ENCODE measurements at places on chromosomes 2 and 18.
A peak's percentile ranks its signal among the peaks of the same experiment; 100 is the strongest.

- DNase-seq: no peak
These were observed 358.4 kb downstream of the CCDC85A start for GRCh38 chr2:56542213-56542612.

GRCh38 chr2:70964596-70965386, 13.6 kb upstream of the ANKRD53 start:
- DNase-seq: peak; percentile 53

- no peak for DNase-seq
These were observed 30.2 kb upstream of the RAB11FIP5 start for GRCh38 chr2:73142937-73143336.

GRCh38 chr18:36298126-36298741, 721 bp downstream of the FHOD3 start:
- DNase-seq: no peak

- DNase-seq: no peak
These were observed 45.7 kb upstream of the CUL3 start for GRCh38 chr2:224630659-224631550.

DNA sequence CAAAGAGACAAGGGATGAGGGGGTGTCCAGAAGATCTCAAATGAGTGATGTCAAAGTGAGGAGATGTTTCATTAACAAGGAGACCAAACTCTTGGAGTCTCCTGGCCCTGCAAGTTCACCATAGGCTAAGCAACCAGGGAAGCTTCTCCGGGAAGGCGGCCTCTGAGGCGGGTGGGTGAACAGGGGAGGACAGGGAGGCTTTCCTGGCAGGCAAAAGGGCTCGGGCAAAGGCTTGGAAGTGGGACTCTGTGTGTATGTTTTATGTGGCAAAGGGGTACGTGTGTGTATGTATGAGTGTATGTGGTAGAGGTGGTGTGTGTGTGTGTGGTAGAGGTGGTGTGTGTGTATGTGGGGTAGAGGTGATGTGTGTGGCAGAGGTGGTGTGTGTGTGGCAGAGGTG, 163.9 kb downstream of the DYSF start:
- DNase-seq: no peak

GRCh38 chr18:32893915-32894314, 121.1 kb upstream of the KLHL14 start:
- no peak for DNase-seq

- no peak for DNase-seq
These were observed 100.8 kb downstream of the OSBPL6 start for GRCh38 chr2:178295115-178295514.

DNA sequence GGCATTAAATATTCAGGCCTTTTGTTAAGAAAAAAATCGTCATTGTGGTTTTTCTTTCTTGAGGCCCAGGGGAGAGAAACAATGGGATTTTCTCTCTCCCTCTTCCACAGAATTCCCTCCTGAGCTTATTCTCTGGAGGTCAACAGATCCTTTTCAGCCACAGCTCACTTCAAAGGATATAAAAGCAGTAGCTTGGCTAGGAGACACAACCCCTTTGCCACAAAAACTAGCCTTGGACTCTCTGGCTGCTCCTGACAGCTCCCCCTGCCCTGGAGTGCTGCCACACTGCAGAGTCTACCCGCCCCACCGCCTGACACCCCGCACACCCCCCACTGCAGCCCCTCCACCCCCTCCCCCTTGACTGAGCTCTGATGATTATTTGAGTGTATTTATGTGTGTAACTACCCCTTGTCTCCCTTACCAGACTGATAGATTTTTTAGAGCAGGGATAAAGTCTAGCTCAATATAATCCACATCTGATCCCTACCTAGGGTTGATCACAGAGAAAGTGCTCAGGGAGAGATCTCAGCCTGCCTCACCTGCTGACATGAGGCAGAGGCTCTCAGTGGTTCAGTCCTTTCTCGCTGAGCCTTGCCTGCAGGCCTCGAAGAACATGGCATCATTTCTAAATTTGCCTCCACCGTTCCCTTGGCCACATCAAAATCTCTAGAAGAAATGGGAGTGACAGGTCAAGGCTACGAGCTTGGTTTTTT, 132.2 kb upstream of the SP5 start:
- no peak for DNase-seq

- DNase-seq: no peak
These were observed 110.0 kb downstream of the ZNF516 start for GRCh38 chr18:76384861-76385680.

DNA sequence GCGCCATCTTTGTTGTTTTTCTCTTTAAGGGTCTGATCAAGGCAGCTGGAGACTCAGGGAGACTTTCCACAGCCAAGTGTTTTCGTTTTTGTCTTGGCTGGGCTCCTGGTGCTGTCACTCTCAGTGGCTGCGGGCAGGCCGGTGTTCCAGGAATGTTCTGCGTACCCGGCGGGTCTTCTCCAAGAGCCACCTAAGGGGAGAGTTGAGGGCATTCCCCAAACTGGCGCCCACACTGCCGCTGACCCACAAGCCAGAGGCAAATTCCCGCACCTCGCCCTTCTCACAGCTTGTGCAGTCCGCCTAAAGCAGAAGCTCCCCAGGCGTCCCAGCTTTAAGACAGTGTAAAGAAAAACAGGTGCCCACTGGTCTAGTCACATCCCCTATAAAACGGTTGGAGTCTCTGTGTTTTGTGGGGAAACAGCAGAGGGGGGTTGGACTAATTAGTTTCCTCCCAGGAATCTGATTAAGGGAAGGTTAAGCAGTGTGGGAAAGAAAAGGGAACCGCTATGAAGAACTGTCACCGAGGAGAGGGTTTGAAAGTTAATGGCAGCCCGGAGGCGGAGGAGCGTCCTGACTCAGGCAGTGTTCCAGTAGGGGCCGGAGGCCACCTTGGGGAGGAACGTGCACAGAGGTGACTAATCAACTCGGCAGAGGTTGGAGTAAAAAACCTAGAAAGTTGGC, 224.5 kb downstream of the SLC4A3 start:
- DNase-seq: no peak

GRCh38 chr2:207133820-207134519, 31.8 kb downstream of the KLF7 start:
- no peak for DNase-seq

DNA sequence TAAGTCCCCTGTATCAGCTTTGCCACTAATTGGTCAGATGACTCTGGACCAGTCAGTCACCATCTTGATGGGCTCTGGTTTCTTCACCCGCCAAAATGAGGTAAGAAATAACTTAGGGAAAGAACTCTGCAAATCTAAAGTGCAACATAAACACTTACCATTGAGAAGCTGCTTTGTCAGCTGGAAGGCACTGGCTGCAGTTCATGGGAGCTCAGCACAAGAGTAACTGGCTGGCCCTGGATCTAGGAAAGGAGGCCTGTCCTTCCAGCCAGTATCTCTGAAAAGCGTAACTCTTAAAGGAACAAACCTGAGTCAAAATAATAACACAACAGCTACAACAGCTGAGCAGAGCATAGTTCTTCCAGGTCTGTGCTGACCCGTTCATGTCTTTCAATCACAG, 123.9 kb downstream of the CACNB4 start:
- no peak for DNase-seq

DNA sequence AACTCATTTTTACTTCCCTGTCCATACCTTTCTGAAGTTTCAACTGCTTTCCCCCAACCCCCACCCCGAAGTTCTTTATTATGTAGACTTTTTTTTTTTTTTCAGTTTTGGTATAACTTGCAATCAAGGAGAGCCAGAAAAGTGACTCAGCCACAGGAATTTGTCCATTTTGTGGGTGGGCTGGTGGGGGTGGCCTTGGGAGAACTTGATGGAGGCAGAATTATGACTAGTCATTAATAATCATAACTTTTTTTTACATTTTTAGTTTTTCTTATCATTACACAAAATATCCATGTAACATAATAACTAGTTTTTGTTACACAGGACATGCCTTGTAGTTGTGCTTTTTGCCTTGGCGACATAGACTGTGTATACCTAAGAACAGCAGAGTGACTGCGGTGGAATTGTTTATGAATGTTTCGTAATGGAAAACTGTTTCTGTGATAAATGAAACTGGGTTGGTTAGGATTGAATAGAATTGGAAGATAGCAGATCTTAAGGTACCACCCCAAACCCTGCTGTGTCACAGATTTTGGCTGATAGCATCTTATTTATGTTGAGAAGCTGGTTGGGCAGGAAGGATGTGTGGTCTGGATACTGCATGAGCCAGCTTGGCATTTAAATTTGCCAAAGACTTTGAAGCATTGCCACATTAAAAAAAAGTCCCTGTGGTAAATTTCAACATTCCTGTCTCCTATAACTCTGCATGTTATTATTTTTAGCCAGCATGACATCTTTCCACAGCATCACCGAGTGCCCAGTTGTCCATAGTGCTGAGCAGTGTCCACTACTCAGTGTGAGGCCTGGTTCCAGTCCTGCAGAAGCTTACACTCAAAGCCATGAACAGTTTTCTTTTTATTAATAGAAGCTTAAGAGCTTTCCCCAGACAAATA, 30.7 kb downstream of the LYPD6B start:
- DNase-seq: no peak

DNA sequence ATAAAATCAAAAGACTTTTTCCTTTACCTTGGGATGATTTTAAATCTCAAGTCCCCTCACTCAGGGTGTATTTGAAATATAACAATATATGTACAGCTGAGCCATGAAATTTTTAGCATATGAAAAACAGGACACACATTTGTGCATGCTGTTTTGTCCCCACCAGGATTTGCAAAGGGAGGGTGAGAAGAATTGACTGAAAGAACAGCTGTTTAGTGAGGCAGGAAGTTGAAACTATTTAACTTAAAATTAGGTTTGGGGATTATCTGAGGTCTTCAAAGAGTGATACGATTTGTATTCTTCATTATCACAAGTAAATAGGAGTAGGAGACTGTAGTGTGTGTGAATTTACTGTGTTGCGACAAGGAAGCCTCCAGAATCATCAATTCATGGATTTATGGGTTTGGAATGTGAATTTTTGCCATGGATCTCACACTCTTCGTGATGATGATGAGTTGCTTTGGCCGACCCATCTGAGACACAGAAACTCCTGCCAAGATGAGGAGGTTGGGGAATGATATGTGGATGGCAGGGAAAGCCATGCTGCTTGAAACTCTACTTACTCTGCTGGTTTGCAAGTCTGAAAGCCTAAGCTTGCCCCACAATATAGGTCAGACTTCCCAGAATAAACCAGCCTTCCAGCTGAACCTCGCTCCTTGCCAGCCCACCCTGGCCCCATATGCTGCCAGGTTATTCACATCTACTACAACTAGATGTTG, 31.0 kb upstream of the SPATS2L start:
- DNase-seq: no peak

- DNase-seq: no peak
These were observed 86.1 kb upstream of the KYNU start for GRCh38 chr2:142791335-142791734.

DNA sequence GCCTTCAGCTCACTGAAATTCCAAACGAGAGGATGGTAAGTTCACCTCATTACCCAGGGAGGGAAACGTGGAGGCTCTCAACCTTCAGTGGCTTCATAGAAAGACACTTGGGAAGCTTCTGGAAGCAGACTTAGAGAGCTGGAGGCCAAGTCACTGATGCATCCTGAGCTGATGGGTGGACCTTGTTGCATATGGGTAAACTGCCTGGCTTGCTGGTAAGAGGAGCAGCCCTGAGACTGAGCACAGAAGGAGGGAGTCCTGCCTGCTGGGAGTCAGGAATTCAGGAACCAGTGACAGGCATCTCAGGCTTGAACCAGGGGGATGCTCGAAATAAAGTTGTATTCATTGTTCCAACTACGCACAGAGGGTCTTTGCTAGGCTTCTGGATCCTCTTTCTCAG, 66.5 kb upstream of the NPAS2 start:
- DNase-seq: no peak

DNA sequence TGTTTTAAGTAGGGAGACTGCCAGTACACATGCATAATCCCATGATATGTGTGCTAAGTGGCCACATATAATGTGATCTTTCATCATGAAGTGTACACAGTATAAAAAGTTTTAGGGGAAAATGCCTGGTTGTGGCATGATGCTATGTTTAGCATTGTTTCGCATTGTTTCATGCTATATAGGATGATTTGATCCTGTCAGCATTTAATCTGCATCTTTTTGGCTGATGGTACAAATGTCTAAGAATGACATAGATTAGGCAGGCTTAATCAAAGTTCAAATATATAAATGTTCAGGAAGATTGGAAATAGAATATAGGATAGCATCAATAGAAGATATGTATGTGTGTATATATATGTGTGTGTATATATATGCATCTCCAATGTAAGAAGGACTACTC, 83.6 kb downstream of the MYO3B start:
- DNase-seq: no peak

GRCh38 chr2:21404137-21404536, 280.4 kb downstream of the TDRD15 start:
- DNase-seq: no peak

DNA sequence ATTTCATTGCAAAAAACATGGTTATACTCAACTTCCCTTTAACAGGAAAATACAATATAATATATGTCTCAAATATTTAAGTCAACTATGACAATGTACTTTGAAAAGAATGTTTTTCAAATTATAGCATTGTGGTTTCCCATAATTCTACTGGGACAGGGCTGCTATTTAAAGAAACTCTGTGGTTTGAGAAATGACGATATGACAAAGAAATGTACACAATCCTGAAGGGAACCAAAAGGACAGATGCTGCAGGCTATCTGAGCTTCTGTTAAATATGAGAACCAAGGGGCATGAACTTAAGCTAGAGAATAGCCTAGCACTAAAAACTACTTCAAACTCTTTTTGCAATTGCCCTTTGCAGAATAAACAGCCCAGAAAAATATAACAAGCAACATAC, 415.9 kb downstream of the GRB14 start:
- no peak for DNase-seq

DNA sequence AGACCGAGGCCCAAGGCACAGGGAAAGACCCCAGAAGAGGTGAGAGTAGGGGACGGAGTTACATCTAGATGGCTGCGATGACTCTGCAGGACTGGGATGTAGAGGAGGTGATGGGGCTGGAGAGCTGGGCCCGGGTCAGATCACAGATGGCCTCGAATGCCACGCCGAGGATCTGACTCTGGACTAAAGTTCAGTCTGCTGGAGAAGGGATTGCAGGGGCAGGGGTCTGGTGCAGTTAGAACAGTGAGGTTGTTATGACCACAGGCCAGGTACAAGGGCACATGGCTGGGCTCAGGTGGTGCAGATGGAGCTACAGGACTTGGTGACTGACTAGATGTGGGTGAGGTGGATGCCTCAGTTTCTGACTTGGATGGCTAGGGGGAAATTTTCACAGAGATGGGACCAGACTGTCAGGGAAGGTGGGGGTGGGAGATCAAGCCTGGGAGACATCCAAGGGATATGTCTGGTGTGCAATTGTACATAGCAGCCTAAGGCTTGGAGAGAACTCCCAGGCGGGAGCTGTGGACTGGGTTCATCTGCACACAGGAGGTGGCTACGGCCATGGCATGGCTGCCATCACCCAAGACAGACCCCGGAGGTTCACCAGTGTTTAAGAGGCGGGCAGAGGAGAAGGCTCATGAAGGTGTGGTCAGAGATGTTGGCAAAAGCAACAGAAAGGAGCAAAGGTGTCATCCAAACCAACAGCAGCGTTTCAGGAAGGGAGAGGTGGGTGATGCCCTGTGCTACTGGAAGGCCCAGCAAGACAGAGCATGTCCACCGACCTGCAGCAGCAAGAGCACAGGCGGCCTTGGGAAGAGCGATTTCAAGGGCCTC, 66.9 kb downstream of the CIB4 start:
- DNase-seq: no peak
